NCI-H524 treated with DMSO at 0.1 percent for 48 hours (cell line): ENCODE measurements at places on chromosomes 2 and 18.

- DNase-seq = no peak
Observed at GRCh38 chr18:67919316-67919715, 402.8 kb upstream of the DSEL start.

- DNase-seq = no peak
Observed at GRCh38 chr2:53668624-53669026, 99.0 kb upstream of the CHAC2 start.

GRCh38 chr2:23940718-23941620 is 706 bp downstream of the UBXN2A start:
- no peak for DNase-seq

DNA sequence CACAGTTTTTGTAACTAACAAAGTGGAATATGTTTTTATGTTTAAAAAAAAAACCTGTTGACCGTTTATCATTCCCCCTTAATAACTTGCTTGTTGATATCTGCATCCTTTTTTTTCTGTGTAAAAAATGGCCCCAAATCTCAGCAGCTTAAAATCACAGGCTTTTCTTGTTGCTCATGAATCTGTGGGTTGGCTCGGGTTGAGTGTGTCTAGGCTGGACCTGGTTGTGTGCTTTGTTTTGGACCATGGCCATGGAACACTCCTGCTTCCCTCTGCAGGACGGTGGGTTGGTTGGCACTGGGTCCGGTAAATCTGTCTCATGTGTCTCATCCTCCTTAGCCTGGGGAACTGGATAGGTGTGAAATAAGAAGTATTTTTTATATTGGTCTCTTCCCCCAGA is 139.0 kb upstream of the LINC00305 start:
- no peak for DNase-seq

DNA sequence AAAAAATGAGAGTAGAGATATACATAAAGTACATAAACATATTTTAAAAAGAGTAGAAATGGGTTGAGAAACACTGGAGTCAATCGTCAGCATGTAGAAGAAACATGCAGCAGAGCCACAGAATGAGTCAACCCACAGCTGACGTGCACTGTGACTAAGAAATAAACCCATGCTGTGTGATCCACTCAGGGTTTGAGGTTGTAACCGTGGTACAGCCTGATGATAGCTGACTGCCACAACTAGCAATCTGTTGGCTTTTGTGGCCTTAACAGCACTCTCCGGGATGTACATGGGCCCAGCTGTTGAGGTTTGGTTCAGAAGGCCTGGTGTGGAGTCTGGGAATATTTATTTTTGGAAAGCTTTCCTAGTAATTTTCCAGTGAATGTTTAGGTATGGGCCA is 554.4 kb upstream of the MEX3C start:
- DNase-seq = no peak

DNA sequence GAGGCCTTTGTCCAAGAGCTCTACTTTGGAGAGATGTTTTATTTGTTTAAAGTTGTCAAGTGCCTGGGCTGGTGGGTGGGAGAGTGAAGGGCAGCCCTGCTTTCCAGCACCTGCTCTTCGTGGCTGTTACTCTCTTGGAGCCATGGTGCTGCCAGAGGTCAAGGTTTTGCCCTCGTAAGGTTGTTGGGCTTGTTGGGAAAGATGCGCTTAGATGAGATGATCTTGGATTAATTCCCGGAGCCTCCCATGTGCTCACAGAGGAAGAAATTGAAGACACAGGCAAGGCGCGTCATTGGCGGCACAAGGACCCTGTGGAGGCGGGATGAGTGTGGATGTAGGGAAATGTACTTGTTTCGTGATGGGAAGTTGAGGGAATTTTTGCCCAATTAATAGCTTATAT is 27.9 kb downstream of the ZCCHC2 start:
- DNase-seq = no peak

GRCh38 chr18:22101731-22102130 is 67.7 kb upstream of the GATA6 start:
- no peak for DNase-seq

DNA sequence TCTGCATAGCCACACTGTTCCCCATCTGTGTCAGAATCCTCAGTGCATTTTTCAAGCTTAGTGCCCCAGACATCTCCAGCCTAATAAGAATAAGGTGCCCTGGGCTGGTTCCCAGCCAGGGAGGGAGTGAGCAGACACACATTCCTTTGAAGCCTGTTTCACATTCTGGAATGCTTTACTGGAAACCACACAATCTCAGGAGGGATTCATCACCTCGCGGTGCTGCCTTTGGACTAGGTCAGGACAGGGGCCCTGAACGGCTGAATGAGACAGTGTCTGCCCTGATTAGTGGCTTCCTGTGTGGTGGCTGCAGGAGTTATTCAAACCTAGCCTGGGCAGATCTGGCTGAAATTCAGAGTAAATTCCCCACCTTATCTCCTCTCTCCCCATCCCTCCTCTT is 108.0 kb upstream of the LDAH start:
- no peak for DNase-seq

- DNase-seq = no peak
Observed at GRCh38 chr2:99425022-99425421, 64.8 kb downstream of the REV1 start.

- DNase-seq = no peak
Observed at GRCh38 chr18:12861637-12862036, 22.4 kb downstream of the PTPN2 start.

GRCh38 chr2:34875091-34875745 is 1276.1 kb upstream of the FAM98A start:
- no peak for DNase-seq

- no peak for DNase-seq
Observed at GRCh38 chr2:160551259-160551658, 57.7 kb upstream of the RBMS1 start.

GRCh38 chr2:235216901-235217300 is 265.1 kb downstream of the SH3BP4 start:
- DNase-seq = no peak

DNA sequence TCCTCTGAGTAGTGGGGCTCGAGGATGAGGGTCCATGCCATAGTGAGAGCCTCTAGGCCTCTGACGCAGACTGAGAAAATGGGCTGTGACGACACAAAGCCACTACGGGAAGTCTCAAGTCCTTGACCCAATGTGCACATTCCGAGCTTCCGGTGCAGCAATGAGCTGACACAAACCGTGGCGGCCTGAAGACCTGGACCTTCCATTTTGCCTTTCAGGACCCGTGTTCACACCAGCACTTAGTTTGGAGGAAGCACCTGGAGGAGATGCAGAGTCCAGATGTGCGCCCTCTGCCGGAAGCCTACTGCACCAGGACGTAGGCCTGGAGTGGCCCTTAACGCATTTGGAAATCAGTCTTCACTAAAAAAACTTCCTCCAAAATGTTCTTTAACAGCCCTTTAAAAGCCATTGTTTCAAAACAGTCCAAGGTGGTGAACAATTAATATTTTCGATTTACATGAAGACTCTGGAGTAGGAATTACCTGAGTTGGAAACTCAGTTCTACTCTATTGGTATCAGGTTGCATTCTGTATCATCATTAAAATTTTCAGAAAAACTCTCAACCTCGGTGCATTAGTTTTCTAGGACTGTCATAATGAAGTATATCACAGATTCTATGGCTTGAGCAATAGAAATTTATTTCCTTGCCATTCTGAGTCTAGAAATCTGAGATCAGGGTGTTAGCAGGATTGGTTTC is 33.9 kb downstream of the BMP10 start:
- DNase-seq = no peak

- DNase-seq = no peak
Observed at GRCh38 chr2:145593280-145593679, 1073.4 kb upstream of the ZEB2 start.

DNA sequence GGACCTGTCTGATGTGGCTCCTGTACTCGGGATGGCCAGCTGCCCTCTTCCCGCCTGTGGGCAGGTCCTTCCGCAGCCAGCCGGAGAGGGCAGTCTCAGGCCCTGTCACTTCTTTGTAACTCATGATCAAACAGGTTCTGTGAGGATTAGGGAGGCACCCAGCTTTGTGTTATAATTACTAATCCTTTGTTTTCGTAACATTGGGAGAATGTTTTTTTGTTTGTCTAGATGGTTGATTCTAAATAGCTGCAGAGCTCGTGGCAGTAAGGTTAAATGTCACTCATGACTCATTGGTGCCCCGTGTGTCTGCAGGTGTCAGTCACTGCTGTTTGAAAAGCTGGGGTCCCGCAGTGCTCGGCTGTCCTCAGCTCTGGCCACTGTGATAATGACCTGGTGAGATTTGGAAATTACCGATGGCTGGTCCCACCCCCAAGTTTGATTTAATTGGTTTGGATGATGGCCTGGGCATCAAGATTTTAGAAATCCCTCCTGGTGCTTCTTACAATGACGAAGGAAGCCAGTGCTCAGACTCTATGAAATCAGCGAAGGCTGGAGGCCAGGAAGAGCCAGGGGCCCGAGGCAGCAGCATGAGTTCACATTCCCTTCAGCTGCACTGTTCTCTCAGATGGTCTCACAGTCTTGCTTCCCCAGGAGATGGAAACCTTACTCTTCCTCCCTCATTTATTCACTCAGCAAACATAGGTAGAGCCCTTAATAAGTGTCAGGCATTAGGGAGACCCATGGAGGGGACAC is 172.8 kb downstream of the VAPA start:
- DNase-seq = no peak
